ENCODE measurements at places on chromosomes 6 and 20. TPM values are rescaled to one million over a fixed set of nuclear protein-coding genes. Genes with fewer than 3 reads are reported as not detected.

Gene SGK2
- 3.0 TPM for total RNA-seq

Gene OR2J3
- total RNA-seq: not detected

Gene HLA-DQB2
- not detected for total RNA-seq

Gene DCDC2
- total RNA-seq: 5.9 TPM

Gene TP53TG5
- not detected for total RNA-seq

Gene MAS1
- 0.05 TPM for total RNA-seq

Gene METTL24
- total RNA-seq: 12.0 TPM

Gene PTK6
- total RNA-seq: 1.3 TPM

Gene ECT2L
- total RNA-seq: not detected

Gene TAP2
- total RNA-seq: 6.2 TPM

Gene TNF
- total RNA-seq: not detected

Gene GHRH
- not detected for total RNA-seq

Gene PPP1R11
- total RNA-seq: 19.2 TPM

Gene DZANK1
- total RNA-seq: 4.0 TPM

Gene YWHAB
- total RNA-seq: 128 TPM

Gene TNXB
- total RNA-seq: 129 TPM

Data from camera-type eye (tissue), 1 donor.